ENCODE measurements at places on chromosomes 6 and 20.

GRCh38 chr6:137423451-137424168 lies 70.6 kb downstream of the OLIG3 start:
- H3K27ac ChIP-seq = no peak overlapping the region
- H3K27me3 ChIP-seq = peaks cover 7% of the 10 kb centered on the region
- H3K4me1 ChIP-seq = peaks cover 25% of the 10 kb centered on the region
- H3K36me3 ChIP-seq = no peaks in the 10 kb centered on the region
- H3K4me3 ChIP-seq = no peak overlapping the region

DNA sequence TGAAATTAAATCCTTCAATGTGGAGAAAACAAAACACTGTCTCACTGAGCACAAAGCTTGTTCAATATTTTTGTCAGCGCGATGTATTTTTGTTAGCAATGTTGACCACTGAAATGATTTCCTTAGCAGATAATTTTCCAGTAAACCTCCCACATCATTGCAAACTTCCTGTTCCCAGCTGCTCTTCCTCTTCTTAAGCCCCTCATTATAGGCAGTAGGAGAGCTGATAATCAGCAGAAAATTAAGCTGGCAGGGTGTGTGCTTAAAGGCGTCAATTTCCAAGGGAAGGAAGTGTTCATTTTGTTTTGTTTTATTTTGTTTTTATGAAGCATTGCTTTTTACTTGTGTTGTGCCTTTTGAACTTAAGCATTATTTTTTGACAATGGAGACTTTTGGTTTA lies 29.1 kb upstream of the TMEM14A start:
- H3K4me1 ChIP-seq = peaks cover 37% of the 10 kb centered on the region
- H3K27me3 ChIP-seq = peaks cover 7% of the 10 kb centered on the region
- DNase-seq = no peak
- H3K36me3 ChIP-seq = no peaks in the 10 kb centered on the region

DNA sequence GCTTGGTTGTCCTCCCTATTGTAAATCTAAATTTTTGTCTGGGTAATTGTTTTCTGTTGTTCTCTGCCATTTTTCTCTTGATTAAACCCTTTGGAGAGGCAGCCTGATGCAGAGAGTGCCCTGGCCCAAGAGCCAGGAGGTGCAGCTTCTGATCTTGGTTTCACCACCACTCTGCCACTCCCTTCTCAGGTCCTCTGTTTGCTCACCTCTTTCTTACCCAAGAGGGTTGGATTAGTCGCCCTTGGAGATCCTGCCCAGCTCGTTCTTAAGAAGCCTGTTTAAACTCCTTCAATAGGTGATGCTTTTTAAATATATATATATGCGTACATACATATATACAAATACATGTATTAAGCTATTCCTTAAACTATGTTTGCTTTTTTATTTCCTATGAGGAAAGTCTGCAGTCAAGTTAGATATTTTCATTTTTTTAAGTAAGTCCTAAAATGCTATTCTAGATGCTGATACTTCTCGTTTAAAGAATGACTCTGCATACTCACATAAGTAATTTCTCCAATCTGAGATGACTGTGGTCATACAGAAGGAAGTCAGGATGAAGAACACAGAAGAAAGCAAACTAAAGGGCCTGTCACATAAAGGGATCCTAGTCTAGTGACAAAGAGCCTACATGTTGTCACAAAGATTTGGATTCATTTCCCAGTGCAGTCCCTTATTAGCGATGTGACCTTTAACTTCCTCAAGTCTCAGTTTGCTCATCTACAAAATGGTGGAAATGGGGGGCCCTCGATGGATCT lies 19.9 kb downstream of the TPD52L1 start:
- DNase-seq = no peak
- H3K4me3 ChIP-seq = no peak overlapping the region
- no peak overlapping the region for H3K27ac ChIP-seq

DNA sequence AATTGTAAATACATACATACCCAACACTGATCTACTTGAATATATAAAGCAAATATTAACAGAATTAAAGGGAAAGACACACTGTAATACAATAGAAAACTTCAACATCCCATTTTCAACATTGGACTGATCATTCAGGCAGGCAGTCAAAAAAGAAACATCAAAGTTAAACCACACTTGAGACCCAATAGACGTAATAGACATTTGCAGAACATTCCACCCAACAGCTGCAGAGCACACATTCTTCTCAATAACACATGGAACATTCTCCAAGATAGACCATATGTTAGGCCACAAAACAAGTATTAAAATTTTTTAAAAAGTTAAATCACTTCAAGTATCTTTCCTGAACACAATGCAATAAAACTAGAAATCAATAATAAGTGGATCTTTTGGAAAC lies 698.2 kb downstream of the COL12A1 start:
- peaks cover 5% of the 10 kb centered on the region for H3K36me3 ChIP-seq
- H3K27me3 ChIP-seq = peaks cover 3% of the 10 kb centered on the region

- no peak overlapping the region for H3K27ac ChIP-seq
- peaks cover 12% of the 10 kb centered on the region for H3K4me1 ChIP-seq
- H3K4me3 ChIP-seq = peak overlapping the region; percentile 47
Measured at GRCh38 chr6:26599591-26599990, 2.8 kb downstream of the ABT1 start.

DNA sequence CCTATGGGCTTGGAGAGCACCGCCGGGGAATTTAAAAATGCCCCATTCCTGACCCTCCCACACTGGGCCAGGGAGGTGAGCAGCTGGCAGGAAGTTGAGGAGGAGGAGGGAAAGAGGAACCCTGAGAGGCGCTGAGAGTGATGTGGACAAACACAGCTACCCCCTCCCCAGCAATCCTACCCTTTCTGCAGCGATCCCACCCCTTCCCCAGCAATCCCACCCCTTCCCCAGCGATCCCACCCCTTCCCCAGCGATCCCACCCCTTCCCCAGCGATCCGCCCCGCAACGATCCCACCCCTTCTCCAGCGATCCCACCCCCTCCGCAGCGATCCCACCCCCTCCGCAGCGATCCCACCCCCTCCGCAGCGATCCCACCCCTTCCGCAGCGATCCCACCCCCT lies 111.6 kb downstream of the SYCP2 start:
- no peak for DNase-seq
- H3K4me3 ChIP-seq = no peak overlapping the region
- no peak overlapping the region for H3K27ac ChIP-seq
- H3K27me3 ChIP-seq = peaks cover 16% of the 10 kb centered on the region

DNA sequence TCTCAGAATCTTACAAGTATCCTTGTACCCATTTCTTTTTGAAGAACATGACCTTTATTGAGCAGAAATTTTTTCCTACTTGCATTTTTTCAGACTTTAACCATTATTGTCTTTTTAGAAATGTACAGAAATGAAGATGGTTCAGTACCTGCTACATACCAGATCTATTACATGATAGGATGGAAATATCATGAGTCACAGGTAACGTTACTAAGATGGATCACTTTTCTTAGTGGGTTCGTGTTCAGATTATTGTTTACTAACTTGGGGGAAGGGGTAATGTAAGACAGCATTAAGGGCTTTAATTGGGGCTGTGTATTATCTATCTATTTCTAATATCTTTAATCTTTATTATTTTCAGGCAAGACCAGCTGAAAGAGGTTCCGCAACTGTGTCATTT lies 31.9 kb downstream of the NDUFAF5 start:
- H3K27me3 ChIP-seq = no peaks in the 10 kb centered on the region
- no peak overlapping the region for H3K27ac ChIP-seq
- no peak for DNase-seq
- H3K4me1 ChIP-seq = no peaks in the 10 kb centered on the region
- peaks cover 32% of the 10 kb centered on the region for H3K36me3 ChIP-seq
- no peak overlapping the region for H3K4me3 ChIP-seq

GRCh38 chr6:168051648-168052047 lies 27.4 kb downstream of the FRMD1 start:
- H3K36me3 ChIP-seq = no peaks in the 10 kb centered on the region
- H3K4me1 ChIP-seq = peaks cover 34% of the 10 kb centered on the region
- no peak for DNase-seq
- peaks cover 12% of the 10 kb centered on the region for H3K27me3 ChIP-seq

DNA sequence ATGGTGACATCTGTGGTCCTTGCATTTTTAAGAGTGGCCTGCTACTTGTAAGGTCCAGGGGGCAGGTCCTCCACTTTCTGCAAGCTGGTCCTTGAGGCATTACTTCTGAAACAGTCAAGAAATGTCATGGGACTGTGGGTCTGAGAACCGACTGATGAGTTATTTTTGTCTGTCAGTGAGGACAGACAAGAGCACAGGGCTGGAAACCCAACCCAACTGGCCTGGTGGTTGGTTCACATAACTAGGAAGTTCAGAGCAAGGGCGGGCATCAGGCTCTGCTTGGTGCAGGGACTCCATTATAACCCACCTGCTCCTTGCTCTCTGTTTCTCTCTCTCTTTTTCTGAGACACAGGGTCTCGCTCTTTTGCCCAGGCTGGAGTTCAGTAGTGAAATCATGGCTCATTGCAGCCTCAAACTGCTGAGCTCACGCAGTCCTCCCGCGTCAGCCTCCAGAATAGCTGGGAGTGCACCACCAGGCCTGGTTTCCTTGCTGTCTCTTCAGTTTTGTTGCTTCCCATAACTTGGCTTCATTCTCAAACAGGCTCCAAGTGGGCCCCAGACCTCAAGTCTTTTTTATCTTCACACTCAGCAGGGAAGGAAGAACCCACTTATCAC lies 9.2 kb downstream of the CST3 start:
- peaks cover 68% of the 10 kb centered on the region for H3K4me1 ChIP-seq
- H3K27me3 ChIP-seq = peaks cover 7% of the 10 kb centered on the region
- DNase-seq = no peak
- peaks cover 17% of the 10 kb centered on the region for H3K36me3 ChIP-seq
- peak overlapping the region; percentile 64 for H3K27ac ChIP-seq
- H3K4me3 ChIP-seq = no peak overlapping the region

DNA sequence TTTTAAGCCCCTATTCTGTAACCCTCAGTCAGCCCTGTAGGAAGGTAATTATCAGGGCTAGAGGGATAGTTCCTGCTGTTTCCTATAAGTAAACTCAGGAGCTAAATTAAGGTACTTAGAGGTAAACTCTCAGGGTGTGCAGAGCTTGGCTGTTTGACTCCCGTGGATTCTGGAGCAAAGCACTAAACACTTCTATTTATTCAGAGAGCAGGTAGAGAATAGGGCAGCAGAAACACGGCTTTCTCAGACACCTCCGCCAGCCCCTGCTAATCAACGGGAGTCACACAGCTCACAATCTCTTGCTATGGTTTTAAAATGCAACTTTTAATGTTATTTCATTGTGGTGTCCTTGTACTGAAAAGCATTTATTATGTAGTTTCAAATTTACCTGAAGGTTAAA lies 21.8 kb downstream of the PRKN start:
- no peak overlapping the region for H3K4me3 ChIP-seq
- peaks cover 8% of the 10 kb centered on the region for H3K36me3 ChIP-seq
- DNase-seq = no peak
- H3K27me3 ChIP-seq = no peaks in the 10 kb centered on the region
- H3K4me1 ChIP-seq = peaks cover 16% of the 10 kb centered on the region

GRCh38 chr20:31918466-31919105 lies 33.3 kb downstream of the PDRG1 start:
- H3K27ac ChIP-seq = peak overlapping the region; percentile 66
- H3K4me1 ChIP-seq = peaks cover 45% of the 10 kb centered on the region
- H3K4me3 ChIP-seq = no peak overlapping the region
- peaks cover 4% of the 10 kb centered on the region for H3K27me3 ChIP-seq
- DNase-seq = no peak
- no peaks in the 10 kb centered on the region for H3K36me3 ChIP-seq

DNA sequence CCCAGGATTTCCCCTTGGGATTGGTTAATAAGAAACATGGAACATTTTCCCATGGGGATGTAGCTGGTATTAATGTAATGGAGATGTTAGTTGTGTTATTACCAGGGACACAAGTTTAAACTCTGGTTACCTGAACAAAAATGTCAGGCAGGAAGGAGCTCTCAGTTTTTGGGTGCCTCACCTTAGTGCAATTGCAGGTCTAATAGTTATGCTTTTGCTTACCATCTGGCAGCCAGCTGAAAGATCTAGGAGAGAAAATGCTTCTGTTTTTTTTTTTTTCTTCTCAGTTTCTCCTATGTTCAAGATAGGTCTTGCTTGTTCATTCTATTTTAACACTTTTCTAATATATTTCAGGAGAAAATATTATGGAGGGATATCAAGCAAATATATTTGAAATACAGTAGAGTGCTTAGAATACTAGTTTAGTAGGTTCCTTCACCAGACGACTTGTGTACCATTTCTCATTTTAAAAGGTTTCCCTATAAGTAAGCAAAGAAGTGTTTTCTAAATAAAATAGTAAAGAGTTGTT lies 4.2 kb upstream of the UBE2J1 start:
- no peak overlapping the region for H3K4me3 ChIP-seq
- no peaks in the 10 kb centered on the region for H3K36me3 ChIP-seq
- no peak for DNase-seq
- H3K4me1 ChIP-seq = peaks cover 26% of the 10 kb centered on the region

GRCh38 chr6:106628658-106629102 lies 618 bp downstream of the RTN4IP1 start:
- peak overlapping the region; percentile 99 for H3K27ac ChIP-seq
- H3K36me3 ChIP-seq = peaks cover 15% of the 10 kb centered on the region
- DNase-seq = no peak
- peak overlapping the region; percentile 94 for H3K4me3 ChIP-seq

DNA sequence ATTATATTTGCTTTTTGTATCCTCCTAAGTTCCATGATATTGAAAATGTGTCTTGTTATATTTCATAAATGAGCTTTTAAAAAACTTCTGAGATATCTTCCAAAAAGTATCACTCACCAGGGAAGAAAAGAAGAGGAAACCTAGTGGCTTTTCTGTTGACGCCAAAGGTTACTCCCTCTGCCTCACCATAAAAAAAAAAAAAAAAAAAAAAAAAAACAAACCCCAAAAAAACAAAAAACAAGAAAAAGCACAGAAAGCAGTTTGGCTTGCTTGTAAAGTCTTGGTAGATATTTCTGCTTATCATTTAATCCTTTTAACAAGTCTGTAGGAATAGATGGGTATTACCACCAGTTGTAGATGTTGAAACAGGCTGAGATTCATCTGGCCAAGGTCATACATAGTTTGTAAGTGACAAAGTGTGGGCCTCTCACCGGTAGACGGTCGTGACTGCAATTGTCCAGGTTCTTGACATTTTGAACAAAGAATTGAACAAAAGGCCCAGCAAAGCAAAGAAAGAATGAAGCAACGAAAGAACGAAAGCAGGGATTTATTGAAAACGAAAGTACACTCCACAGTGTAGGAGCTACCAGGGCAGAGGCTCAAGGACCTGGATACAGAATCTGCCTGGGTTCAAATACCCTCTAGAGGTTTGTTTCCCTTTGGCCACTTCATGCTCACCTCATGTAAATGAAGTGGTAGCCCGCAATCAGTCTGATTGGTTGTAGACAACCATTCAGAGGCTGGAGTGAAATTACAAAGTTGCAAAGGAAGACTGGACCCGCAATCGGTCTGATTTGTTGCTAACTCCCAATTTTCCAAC lies 11.6 kb upstream of the ELOVL5 start:
- H3K27me3 ChIP-seq = peaks cover 7% of the 10 kb centered on the region
- peaks cover 52% of the 10 kb centered on the region for H3K4me1 ChIP-seq
- peaks cover 4% of the 10 kb centered on the region for H3K36me3 ChIP-seq
- H3K27ac ChIP-seq = peak overlapping the region; percentile 100
- DNase-seq = no peak

GRCh38 chr6:148169706-148170105 lies 172.9 kb upstream of the SASH1 start:
- no peaks in the 10 kb centered on the region for H3K36me3 ChIP-seq
- peaks cover 5% of the 10 kb centered on the region for H3K4me1 ChIP-seq
- no peaks in the 10 kb centered on the region for H3K27me3 ChIP-seq
